ENCODE measurements at places on chromosomes 2 and 18.

- DNase-seq: no peak
Observed at GRCh38 chr2:64348386-64349130, 105.4 kb upstream of the LGALSL start.

GRCh38 chr2:113842919-113843736 is 46.8 kb upstream of the ACTR3 start:
- no peak for DNase-seq

DNA sequence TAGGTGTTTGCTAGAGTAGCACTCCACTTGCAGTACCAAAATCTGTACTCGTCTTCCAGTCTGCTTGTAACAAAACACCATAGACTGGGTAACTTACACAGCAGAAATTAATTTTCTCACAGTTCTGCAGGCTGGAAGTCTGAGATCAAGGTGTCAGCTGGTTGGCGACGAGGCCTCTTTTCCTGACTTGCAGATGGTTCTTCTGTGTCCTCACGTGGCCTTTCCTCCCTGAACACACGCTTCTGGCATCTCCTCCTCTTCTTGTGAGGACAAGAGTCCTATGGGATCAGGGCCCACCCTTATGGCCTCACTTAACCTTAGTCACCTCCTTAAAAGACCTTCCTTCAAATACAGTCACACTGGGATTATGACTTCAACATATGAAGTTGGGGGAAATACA is 493.5 kb upstream of the MYT1L start:
- DNase-seq: no peak

GRCh38 chr2:240182476-240182875 is 42.0 kb upstream of the OTOS start:
- no peak for DNase-seq

DNA sequence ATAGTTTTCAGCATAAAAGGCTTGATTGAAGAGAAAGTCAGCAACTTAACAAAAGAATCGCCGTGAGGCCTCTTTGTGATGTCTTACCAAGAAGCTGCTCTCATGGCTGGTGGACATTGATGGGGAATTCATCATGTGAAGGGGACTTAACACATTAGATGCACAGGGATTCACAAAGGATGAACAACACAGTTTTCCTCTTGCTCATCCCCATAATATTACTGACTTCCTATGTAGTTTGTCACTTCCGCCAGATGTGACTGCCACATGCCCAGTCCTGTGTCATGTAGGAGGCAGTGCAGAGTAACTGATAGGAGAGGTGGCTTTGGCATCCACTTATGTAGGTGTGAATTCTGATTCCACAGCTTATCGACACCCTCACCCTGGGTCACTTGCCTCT is 232.6 kb upstream of the LYPD1 start:
- no peak for DNase-seq

GRCh38 chr18:623761-624620 is 27.2 kb downstream of the CLUL1 start:
- no peak for DNase-seq

GRCh38 chr2:230599853-230600252 is 112.8 kb upstream of the CAB39 start:
- DNase-seq: no peak

GRCh38 chr18:9160014-9160413 is 23.4 kb downstream of the ANKRD12 start:
- no peak for DNase-seq

DNA sequence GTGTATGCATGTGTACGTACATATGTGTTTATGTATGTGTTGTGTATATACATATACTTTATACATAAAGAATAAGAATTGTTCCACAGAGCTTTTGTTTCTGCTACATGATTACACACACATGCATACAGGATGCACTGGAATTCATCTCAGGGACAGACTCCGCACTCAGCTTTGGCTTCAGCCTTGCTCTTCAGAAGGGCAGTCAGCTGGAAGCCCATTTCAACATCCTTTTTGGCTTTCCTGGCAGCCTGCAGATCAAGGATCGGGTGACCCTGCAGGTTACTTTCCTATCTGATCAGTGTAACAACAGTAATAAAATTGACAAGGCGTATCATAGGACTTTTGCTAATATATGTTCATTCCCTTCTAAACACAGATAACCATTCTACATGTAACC is 144.1 kb upstream of the COPS8 start:
- no peak for DNase-seq

DNA sequence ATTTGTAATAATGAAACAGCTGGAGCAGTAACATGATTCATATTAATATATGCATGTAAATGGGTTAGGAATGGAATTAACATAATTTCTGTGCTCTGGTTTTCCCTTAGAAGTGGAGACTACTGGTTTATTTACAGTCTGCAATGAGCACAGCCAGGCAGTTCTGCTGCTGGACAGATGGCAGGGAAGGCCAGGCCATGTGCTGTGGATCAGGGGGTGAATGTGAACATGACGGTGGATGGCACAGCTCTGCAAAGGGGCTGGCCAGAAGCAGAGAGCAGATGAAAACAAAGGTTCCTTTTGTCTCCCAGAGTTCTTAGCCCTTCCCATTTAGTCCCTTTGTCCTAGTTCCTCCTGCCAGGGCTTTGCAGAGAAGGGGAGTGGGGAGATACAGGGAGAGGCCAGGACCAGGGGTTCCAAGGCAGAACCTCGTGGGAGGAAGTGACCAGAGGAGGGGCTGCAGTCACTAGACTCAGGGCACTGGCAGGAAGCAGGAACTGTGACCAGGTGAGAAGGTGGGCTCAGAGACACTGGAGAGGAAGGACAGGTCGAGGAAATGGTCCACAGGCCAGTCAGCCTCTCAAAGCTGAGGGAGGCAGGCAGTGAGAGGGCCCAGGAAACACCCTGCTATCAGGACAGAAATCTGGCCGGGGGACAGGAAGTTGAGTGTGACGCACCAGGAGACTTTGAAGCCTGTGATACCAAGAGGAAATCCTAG is 112.9 kb upstream of the ATP8B1 start:
- no peak for DNase-seq

DNA sequence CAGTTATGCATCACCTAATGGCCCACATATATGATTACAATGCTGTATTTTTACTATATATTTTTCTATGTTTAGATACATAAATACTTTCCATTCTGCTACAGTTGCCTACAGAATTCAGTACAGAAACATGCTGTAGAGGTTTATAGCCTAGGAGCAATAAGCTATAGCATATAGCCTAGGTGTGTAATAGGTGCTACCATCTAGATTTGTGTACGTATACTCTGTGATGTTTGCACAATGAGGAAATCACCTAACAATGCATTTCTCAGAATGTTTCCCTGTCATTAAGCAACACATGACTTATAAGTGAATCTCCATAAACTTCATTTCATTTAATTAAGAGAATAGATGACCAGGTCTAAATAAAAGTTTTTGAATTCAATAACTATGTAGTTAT is 43.5 kb downstream of the SLC38A11 start:
- DNase-seq: no peak

- DNase-seq: no peak
Observed at GRCh38 chr2:214995926-214996670, 142.3 kb downstream of the ABCA12 start.

DNA sequence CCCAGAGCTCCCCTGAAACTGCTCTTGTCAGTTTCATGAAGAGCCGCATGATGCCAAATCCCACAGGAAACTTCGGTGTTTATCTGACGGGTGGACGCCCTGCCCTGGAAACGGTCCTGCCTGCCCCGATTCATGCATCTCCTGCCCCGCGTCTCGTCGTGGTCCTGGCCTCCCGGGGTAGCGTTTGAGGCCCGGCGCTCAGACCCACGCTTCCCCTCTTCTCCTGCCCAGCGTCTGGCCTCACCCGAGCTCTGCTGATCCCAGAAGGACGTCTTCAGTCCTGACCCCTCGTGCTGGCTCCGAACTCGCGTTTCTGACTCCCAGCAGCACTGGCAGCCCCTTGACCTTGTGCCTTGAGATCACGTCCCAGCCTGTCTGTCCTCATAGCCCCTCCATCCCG is 180.5 kb downstream of the TMEM18 start:
- no peak for DNase-seq

- DNase-seq: no peak
Observed at GRCh38 chr2:33729353-33729752, 130.3 kb upstream of the FAM98A start.

GRCh38 chr2:85945586-85945985 is 56.8 kb upstream of the ST3GAL5 start:
- no peak for DNase-seq

DNA sequence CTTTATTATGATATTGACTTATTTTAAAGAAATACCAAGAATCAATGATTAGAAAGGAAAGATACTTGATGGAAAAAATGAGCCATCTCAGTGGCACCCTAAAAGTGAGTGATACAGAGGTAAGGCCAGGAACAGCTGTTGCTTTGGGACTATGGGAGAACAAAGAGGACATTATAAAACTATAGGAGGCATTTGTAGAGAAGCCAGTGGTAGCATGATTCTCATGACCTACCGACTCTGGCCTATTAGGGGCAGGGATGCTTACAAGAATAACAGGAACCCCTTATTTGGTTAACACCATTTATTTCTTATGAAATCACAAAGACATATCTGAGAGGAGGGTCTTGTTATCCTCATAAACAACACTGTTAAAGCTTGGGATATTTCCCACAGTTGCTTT is 162.2 kb downstream of the RIT2 start:
- no peak for DNase-seq

DNA sequence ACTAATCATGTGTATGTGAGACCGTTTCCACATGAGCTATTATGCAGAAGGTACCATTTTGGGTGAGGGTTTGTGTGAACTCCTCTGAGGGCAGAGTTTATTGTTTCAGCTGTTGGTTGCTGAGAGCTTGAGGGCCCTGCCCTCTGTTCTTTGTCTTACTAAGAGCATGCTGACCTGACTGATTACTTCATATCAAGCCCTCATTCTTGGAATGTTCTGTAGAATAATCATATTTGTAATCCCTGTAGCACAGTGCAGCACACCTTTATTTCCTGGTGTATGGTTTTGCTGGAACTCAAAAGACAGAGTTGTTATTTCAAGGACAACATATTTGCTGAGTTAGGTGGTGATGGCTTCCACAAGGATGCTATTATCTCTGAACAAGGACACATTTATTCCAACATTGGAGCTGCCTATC is 118.5 kb downstream of the GALNT3 start:
- no peak for DNase-seq

DNA sequence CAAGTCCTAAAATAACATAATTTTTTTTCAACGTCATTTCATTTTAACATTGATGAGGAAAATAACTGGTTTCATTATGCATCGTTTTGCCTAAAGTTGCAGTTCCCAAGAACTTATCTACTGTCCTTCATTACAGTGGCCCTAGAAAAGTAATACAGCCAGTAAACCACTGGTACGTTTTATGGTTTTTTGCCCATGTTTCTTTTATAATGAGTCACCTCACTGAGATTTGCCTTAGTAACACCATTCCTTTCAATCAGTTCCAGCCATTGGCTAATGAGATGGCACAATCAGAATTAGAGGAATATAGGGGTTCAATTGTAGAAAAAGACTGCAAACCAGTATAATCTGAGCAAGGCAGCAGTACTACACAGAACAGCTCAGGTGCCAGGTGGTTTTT is 422.6 kb upstream of the LYPD1 start:
- DNase-seq: no peak

DNA sequence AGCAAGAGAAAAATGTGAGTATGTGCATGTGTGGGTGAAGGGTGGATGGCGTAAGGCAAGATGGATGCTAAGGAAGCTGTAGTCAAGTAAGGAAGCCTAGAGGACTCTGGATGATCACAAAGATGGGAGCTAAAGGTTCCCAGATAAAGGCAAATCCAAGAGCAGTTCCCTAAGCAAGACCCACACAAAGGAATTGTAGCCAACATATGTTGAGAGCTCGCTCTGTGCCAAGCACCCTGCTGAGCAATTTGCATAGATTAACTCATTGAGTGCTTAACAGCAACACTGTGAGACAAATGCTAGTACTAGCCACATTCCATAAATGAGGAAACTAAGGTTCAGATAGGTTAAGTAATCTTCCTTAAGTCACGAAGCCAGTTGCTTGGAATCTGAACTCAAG is 132.6 kb downstream of the C1D start:
- DNase-seq: no peak

- DNase-seq: no peak
Observed at GRCh38 chr2:172606285-172606684, 50.4 kb downstream of the PDK1 start.

DNA sequence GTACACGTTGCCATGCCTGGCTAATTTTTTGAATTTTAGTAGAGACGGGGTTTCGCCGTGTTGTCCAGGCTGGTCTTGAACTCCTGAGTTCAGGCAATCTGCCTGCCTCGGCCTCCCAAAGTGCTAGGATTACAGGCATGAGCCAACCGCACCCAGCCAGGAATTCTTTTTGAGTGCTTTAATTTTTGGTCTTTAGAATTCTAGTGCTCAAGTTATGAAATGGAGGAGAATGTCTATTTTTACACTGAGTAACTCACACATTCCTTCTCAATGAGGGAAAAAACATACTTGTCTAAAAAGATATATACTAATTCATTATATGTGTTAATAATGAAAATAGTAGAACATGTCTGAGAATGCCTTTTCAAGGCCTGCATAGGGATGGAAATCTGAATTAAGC is 8.5 kb downstream of the ZNF396 start:
- DNase-seq: no peak

DNA sequence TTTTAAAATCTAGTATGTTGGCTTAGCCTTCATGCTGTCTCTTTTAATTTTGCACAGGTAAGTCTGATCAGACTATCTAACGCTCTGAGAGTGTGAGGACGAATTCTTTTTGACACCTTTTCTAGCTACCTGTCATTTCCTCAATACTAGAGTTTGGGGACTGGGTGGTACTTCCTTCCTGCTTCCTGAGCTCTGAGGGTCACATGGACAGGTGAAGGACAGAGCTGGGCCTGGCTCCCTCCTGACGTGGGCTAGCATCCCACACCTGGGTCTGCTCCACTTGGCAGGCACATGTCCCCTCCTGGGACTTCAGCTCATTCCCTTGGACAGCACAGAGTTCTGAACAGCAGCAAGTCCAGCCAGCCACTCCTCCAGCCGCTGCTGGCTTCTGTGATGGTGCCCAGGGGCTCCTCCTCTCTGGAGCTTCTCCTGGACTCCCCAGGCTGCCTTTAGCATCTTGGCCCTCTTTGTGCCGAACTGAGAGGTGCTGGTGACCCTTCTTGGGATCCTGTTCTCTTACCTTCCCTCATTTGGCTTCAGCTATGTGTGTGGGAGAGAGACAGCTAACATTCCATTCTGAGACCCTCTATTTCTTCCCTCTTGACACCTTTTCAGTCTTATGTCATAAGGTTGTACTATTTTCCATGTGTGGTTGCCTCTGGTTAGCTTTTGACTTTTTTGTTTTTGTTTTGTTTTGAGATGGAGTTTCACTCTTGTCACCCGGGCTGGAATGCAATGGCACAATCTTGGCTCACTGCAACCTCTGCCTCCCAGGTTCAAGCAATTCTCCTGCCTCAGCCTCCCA is 106.9 kb downstream of the B3GNT2 start:
- DNase-seq: no peak

- DNase-seq: no peak
Observed at GRCh38 chr2:26716769-26717168, 24.2 kb downstream of the KCNK3 start.

- no peak for DNase-seq
Observed at GRCh38 chr2:180655393-180655792, 325.0 kb upstream of the UBE2E3 start.

Measured in GDM1 (cell line).